ENCODE measurements at places on chromosomes 4 and X.

DNA sequence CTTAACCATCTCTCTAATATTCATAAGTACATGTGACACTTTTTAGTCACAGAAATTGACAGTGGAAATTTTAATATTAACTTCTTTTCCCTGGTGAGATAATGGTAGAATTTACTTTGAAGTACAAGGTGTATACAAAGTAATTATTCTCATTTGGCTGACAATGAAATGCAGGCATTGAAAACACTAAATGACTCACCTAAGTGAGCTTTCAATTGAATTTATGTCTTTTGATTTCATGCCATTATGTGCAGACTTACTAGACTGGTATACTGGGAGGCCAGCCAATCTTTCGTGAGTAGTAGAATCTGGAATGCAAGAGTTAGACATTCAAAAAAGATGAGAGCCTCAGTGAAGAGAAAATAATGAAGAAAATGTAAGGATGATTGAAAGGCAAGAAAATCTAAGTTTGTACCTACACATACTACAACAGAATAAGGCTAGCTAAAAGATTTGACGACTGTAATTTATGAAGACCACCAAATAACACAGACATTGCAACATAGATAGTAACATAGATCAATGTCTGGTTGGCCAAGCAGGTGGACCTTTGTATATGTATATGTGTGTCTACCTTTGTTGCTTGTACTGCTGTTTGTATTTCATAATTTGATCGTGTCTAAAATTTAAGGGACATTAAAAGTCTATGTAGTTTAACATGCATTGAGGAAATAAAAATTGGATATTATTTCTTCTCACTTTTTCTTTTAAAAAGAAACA, 459.7 kb downstream of the IL15 start:
- DNase-seq, result no peak

GRCh38 chr4:150045410-150045809, 32.8 kb upstream of the DCLK2 start:
- no peak for DNase-seq

DNA sequence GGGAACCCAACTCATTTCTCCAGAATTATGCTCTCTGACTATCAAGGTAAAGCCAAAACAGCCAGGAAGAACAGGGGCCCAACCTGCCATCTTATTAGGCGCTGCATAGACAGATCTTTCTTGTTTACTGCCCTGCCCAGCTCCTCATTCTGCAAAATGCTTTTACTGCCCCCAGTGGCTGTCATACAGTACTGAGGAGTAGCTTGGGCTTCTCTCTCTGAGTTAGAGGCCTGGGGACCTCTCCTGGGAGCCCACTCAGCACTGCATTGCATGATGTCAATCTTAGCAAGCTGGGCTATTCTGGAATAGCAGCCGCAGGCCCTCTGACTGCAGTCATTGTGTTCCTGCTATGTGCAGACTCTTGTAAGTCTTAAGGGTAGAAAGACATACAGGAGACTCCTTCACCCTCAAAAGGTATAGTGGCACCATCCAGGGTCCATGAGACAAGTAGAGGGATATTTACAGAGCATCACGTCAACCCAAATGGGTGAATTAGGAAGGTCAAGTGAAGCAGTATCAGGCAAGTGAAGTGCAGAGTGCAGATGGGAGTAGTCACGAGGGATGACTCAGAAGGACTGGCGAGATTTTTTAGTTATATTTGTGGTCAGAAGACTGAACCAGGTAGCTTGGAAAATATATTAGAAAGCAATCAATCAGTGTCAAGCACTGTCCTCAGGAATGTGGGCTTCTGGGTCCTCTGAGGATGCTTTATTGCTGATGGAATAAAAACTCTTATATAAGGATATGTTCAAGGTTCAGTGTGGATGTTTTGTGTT, 294.1 kb upstream of the SFRP2 start:
- no peak for DNase-seq

DNA sequence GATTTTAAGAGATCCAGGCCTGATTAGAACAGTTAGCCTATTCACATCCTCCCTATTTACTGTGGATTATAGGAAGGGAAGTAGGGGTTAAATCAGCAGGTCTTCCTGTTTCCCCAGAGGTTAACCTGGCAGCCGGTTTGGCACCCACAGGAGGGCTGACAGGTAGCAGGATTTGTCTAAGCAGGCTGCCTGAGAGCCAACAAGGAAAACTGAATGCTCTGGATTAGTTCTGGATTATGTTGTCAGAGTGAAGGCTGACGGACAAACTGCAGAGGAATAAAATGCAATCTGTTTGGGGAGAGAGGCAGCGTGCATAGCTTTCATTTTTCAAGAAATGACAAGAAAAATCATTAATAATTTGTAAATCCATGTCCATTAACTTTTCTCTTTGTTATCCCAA, 397.1 kb upstream of the FAM241A start:
- DNase-seq, result no peak

DNA sequence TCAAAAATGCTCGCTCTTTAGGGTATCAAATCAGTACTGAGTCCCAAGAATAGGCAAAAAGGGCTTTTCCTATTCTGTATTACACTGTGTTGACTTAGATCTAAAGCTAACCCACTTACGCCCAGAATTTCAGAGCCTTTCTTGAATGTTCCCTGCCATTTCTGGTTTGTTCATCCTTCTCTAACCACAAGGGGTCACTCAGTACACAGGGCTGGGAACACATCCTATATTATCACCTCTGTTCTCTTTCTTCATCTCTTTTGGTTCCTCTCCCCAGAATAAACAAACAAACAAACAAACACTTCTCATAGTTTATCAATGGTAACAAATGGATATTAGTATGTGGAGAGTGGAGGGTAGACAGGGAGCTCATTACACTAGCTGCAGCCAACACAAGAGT, 25.5 kb upstream of the MORC4 start:
- no peak for DNase-seq

DNA sequence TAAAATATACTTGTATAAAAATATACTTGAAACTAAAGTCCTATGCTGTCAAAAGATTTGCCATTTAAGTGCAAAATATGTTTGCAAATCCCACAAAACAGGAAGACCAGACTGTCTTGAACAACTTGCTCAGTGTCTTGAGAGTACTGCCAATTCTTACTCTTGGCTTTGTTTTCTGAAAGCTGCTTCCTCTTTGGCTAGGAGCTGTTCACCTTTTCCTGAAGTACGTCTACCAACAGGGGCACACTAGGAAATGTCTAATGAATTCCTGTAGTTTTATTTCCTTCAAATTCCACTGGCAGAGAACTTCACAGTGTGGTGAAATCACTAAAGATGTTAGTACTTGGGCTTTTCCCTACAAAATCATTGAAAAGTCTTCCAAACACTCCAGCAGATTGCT, 46.4 kb upstream of the ABCG2 start:
- no peak for DNase-seq

- no peak for DNase-seq
These were observed 35.8 kb downstream of the CPEB2 start for GRCh38 chr4:15037923-15038541.

DNA sequence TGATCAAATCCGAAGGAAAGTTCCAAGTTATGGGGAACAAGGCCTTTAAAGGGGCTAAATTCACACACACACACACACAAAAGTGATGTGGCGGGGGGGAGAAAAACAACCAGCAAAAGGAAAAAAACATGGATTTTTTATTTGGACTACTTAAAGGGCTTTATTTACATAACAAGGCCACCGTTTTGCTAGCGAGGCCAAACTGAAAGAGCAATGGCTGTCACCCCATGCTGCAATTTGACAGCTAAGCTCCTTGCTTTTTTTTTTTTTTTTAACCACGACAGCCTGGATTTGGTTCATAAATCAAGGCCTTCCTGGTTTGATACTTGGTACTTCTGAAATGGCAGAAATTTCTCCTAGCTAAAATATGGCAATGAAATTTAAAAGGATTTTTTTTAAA, 99.6 kb upstream of the PTCHD1 start:
- no peak for DNase-seq

- no peak for DNase-seq
These were observed 101.8 kb upstream of the TLR3 start for GRCh38 chr4:185966997-185967775.

DNA sequence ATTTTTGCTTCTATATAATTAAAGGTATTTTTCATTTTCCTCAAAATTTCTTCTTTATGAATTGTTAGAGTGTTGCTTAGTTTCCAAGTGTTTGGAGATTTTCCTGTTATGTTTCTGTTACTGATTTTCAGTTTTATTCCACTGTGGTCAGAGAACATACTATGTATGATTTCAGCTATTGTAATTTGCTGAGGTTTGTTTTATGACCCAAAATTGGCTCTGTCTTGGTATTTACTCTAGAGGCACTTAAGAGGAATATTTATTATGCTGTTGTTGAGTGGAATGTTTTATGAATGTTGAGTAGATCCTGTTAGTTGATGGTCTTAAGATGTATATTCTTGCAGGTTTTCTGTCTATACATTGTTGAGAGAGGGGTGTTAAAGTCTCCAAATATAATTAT, 263.5 kb downstream of the PABPC4L start:
- DNase-seq, result no peak

DNA sequence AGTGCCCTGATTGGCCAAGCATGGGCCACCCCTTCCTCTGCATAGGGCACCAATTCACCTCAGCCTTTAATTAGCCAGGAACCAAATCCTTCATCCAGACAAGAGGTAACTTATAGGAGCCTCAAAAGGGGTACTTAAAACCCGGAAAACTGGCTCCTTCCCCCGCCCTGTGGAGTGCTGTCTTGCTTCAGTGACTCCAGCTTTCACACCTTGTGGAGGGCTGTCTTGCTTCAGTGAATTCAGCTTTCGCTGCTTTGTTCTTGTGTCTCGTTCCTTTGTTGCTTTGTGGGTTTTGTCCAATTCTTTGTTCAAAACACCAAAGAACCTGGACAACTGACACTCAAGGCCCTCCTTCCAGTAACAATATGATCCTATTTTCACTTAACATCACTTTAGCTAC, 82.2 kb upstream of the FRG1 start:
- DNase-seq, result no peak

GRCh38 chr4:142334931-142335330, 511.2 kb downstream of the INPP4B start:
- no peak for DNase-seq

DNA sequence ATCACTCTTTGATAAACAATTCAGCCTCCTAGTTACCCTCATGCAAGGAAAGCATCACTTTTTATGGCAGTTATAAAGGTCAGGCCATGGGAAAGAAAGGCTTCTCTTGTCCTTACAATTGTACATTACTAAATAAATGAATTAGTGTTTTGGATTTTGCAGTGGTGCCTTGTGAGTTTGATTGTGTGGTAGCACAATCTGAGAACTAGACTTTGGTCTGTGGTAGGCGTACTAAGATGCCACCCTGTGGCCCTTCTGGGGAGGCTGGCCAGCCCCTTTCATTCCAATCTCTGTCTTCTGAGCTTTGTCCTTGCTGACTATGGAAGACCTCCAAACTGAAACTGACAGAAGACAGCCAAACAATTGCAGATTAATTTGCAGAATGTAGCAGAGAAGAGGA, 14.6 kb upstream of the HNRNPD start:
- no peak for DNase-seq

DNA sequence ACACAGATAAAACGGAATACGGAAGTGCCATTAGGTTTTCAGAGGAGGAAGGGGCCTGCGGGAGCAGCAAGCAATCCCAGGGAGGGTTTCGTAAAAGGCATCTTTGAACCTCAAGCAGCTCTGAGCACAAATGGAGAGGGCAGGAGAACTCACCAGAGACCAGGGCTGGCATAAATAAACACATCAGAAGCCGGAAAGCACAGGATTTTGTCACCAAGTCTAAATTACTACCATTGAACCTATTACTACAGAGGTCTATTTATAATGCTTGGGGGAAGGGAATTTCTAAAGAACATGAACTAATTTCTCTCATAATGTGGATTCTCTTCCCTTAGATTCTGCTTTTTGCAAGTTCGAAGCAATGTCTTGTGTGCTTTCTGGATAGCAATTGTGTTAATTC, 39.6 kb upstream of the MBTPS2 start:
- no peak for DNase-seq

DNA sequence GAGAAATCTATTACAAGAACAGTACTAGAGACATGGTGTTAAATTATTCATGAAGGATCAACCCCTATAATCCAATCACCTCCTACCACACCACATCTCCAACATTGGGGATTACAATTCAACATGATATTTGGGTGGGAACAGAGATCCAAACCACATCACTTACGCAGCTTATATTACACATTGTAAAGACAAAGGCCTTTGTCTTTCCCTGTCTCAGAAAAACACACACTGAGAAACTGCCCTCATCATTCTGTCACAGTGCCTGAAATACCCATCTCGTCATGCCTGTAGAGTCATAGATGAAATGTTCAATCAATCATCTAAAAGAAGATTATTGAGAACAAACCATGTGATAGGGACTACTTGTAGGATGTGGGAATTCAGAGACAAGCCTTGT, 558.8 kb upstream of the GRIA3 start:
- no peak for DNase-seq

DNA sequence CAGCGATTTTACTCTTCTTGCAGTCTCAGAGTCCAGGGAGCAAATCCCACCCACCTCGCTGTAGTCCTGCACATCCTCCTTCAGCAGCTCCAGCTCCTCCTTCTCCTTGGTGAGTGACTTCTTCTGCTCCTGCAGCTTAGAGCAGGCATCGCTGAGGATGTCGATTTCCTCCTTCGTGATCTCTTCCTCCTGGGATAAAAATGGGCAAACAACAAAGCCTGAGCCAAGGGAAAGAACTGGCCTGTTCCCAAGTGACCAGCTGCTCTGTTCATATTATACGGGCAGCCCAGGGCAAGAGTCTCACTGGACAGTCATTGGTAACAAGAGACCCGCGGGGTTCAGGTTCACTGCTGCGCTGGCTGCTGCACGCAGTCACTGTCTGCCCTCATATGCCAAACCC, 26.2 kb downstream of the FGFR3 start:
- DNase-seq, result no peak
